Smooth muscle cell of the coronary artery (primary cell): ENCODE measurements at places on chromosomes 16 and 17. TPM values are rescaled to one million over a fixed set of nuclear protein-coding genes. Genes with fewer than 3 reads are reported as not detected.

The PLA2G10 gene
- not detected in 2 replicates for total RNA-seq

The SPAG5 gene
- total RNA-seq: 2.9 and 13.4 TPM in 2 replicates

The LHX1 gene
- not detected in 2 replicates for total RNA-seq

The THUMPD1 gene
- 52.8 and 82.0 TPM in 2 replicates for total RNA-seq

The IRX5 gene
- total RNA-seq: 1.2 and 2.7 TPM in 2 replicates

The NCBP3 gene
- total RNA-seq: 10.5 and 15.7 TPM in 2 replicates
